Activated CD8-positive, alpha-beta memory T cell treated with anti-CD3 and anti-CD28 coated beads for 1 hour (primary cell): ENCODE measurements at places on chromosomes 6 and 20.

DNA sequence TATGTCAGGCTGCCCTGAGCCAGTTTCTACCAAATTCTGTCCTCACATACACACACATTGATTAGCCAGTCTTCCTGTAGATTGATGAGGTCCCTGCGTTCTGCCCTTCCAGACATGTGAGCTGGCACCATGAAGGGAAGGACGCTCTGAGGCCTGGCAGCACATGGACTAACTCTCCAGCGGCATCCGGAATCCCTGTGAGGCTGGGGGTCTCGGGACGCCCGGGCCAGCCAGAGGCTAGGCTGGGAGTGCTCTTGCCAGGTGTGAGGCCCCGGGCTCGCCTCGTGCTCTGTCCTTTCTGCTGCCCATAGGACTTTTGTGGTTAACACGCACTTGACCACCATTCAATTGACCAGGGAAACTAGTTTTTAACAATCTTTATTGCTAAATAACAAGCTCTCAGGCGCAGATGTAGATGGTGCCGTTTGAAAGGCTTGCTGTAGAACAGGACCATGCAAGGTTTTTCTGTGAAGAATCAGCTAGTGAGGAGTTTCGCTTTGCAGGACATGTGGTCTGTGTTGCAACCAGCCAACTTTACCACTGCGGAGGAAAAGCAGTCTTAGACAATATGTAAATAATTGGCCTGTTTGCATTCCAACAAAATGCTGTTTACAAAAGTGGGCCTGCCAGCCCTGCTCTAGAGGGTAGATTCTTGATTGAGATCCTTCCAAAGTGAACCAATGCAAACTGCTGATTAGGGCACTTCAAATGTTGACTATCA lies 29.3 kb downstream of the FOXF2 start:
- no peak for DNase-seq

DNA sequence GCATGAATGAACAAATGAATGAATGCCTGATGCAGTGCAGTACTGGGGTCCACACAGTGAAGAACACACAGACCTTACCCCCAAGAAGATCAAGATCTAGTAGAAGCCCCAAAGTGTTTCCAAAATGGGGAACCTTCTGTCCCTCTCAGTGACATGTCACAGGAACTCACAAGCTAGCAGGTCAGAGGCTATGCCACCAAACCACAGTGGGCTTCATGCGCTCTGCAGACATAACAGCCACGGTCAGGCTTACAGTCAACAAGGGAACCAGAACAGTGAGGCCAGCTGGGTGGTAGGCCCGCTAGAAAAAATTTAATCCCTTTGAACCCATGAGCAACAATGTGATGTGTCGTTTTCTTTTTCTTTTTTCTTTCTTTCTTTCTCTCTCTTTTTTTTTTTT lies 20.2 kb upstream of the ARFGEF2 start:
- no peak for DNase-seq

DNA sequence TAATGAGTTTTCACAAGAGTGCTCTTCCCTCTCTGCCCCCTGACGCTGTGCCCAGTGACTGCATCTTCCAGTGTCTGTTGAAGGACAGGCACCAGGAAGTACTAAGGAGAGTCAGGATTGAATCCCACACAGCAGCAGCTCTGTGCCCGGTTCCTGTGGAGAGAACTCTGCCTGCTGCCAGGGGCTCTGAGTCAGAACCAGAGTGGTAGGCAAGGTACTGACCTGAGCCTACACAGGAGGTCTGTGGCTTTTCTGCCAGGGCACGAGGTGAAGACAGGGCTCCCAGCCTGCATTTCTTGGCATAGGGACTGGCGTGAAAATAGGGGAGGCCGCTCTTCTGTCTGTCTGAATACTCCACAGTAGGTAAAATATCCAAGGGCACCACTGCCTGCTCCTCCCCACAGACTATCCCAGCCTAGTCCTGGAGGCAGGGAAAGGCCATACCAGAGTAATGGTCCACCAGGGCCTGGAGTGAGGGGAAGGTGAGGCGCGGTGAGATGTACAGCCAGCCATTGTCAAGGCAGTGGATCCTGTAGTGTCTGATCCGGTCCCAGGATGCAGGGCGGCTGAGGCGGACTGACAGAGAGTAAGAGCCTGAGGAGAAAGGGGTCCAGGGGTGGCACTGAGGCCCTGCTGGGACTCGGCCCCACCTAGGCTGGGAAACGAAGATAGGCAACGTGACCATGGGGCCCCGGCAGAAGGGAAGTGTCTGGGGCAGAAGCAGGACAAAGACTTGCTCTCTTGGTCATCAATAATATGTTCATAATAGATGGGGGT lies 9.4 kb downstream of the RAB5IF start:
- DNase-seq = no peak

DNA sequence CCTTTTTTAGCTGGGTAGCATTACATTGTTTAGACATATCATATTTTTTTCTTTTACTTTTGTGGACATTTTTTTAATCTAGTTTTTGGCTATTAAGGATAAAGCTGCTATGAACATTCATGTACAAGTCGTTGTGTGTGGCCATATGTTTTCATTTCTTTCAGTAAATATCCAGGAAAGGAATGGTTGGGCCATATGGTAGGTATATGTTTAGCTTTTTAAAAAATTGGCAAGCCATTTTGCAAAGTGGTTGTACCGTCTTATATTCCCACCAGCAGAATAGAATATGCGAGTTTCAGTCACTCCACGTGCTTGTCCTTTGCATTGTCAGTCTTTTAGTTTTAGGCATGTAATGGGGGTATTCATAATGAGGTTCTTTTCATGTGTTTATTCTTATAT lies 106.3 kb upstream of the NOX3 start:
- no peak for DNase-seq

GRCh38 chr6:140017470-140017869 lies 643.0 kb upstream of the CITED2 start:
- DNase-seq = no peak
